CD4-positive, alpha-beta T cell treated with Interleukin-17A for 1 hour (primary cell): ENCODE measurements at places on chromosomes 5 and 9.

- no peak for DNase-seq
These were observed 54.9 kb downstream of the RAPGEF6 start for GRCh38 chr5:131579917-131580671.

- DNase-seq = no peak
These were observed 138.8 kb downstream of the ADAMTS16 start for GRCh38 chr5:5278815-5279381.

DNA sequence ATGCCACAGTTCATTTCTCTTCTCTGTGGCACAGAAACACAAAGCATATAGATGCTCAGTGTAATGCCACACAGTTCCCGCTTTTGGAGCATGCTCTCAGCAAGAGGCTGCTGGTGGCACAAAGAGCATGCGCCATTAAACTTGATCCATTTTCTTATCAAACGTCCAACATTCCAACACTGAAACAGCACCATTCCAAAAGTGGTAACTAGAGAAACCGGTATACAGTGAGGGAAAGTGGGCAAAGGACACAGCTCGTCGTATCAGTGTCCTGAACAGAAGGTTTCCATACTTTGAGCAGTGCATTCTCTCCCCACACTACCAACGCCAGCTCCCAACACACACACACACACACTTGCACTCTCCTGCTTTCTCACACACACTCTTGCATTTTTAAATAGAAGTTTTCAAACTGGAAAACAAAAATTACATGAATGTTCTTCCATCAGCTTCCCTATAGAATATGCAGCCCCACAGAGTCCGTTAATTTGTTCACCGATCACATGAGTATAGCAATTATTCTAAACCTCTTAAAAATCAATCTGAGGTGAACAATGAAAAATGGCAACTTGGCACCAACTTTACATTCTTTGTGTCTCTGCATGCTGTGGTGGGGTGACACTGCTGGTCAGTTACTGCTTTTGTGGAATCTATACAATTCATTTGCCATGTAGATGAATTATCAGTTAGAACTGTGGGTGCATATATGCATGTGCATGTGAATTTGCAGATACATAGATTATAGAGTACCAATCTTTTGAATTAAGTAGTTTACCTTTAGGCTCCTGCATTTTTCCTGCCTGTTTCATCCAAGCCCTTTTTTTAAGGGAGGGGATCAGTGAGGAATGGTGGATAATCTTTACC is 5.7 kb downstream of the NFIB start:
- no peak for DNase-seq

GRCh38 chr5:17218353-17219005 is 1.0 kb downstream of the BASP1 start:
- no peak for DNase-seq

- no peak for DNase-seq
These were observed 589 bp downstream of the RIC1 start for GRCh38 chr9:5629312-5630080.

DNA sequence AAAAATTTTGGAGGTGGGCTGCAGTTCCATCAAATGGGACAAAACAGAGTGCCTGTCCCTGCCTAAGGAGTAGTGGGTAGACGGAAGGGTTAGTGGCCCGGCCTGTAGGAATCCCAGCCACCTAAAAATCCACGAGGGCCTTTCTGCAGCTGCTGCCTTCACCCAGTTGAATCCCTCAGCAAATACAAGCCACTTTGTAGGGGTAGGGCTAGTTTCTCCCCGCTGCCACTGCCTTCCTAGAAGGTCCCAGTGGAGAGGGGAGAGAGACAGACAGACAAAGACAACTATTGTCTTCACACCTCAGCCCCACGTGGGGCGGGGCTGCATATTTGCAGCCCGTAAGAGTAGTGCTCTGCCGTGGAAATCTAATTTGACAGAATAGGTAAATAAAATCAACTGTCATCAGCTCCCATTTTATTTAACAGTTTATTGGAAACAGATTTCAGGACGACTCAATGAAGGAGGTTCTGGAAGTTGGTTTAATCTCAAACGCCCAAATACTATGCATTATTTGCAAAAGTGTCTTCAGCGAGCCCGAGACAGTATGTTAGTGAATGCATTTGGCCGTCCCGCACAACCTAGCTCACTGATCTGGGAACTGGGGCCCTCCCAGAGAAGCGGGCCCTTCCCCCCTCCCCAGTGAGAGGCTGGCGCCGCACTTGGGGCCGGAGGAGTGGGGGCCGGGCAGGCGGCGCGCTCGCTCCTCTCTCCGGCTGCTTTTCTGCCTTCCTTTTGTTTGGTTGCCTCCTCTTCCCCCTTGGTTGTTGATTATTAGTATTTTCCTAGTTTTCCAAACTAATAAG is 67.6 kb upstream of the TBCA start:
- no peak for DNase-seq

DNA sequence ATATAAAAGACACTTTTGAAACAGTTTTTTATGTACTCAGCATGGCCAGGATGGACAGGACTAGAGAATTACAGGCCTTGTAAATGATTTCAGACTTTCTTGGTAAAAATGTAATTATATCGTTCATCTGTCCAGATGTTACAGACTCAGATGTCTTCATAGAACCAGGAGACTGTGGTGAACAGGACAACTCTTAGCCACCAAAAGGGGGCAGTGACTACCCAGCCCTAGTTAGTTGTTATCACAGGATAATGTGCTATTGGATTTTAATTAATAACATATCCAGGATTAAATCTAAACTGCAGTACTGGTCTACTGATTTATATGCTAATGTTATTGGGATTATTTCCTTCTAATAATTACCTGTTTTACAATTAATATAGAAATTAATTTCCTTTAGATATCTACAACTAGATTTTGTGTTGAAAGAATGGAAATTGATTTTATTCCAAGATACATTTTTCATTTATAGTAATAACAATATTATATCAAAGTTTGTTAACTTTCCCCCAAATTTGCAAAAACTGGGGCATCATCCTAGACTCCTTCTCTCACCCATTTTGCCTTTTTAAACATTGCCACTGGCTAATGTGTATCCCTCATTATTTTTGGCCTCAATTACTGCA is 99.4 kb downstream of the MTREX start:
- DNase-seq = peak; percentile 22

- peak; percentile 34 for DNase-seq
These were observed 1.2 kb downstream of the RNF14 start for GRCh38 chr5:141969783-141970771.

DNA sequence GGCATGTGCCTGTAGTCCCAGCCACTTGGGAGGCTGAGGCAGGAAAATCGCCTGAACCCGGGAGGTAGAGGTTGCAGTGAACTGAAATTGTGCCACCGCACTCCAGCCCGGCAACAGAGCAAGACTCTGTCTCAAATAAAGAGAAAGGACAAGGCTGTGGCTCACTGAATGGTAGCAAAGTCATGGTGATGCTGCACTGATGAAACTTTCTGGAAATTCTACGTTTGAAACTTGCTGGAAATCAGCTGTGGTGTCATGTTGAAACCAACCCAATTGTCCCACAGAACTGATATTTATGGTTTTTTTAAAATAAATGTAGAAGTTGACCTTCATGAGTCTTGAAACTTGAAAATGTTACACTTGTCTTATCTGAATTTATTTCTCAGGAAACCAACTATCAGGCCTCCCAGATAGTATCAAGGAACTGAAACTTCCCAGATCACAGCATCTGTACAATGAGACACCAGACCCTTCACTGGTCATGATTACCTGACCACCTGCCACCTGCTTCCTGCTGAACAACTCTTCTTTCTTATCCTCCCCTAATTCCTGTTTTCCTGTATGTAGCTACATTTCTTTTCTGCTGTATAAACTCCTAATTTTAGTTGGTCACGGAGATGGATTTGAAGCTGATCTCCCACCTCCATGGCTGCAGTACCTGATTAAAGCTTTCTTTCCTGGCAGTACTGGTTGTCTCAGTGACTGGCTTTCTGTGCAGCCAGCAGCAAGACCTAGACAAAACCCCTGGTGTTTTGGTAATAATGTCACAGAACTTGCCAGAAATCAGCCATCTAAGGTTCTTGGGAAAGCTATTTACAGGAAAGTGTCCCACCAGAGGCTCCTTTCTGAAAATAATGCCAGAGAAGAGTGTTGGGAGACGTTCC is 5.6 kb upstream of the TBC1D13 start:
- no peak for DNase-seq

- DNase-seq = no peak
These were observed 2031.7 kb downstream of the EFNA5 start for GRCh38 chr5:105639068-105639467.

DNA sequence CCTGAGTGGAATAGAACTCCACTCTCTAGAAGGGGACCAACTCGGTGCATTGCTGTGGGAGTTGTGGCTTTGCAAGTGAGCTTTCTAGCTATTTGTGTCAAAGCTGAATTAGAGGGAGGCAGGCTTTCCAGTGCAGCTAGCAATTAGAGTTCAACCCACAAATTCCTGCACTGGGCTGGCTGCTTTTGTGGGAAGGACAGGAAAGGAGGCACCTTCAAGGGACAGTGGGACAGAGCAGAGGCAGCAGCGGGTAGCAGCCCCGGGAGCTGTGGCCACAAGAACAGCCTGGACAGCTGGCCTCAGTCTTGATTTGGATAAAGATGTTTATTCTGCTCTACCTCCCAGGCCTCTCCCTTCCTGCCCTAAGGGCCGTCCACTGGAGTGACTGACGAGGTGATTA is 83.7 kb upstream of the SLIT3 start:
- no peak for DNase-seq

DNA sequence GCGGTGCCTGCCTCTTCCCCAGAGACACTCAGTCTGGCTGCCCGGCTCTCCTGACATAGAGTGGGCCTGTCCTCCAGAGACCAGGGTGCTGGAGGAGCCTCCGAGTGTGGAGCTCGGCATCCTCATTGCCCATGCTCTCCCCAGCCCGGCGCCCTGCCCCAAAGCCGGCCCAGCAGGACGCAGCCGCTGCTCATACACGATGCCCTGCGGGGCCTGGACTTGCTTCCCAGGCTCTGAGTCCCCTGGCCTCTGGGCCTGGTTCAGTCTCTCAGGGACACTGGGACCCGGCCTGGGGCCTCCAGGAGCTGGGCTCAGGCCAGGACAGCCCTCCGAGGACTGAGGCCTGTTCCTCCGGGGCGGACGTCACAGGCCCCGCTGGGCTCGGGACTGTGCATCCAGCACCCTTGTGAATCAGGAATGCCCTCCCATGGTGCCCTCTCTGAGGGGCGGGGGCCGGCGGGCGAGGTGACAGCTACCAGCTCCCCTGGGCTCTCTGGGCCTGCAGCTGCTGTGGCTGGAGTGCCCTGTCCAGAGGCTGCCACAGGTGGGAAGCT is 23.2 kb downstream of the TPPP start:
- no peak for DNase-seq

DNA sequence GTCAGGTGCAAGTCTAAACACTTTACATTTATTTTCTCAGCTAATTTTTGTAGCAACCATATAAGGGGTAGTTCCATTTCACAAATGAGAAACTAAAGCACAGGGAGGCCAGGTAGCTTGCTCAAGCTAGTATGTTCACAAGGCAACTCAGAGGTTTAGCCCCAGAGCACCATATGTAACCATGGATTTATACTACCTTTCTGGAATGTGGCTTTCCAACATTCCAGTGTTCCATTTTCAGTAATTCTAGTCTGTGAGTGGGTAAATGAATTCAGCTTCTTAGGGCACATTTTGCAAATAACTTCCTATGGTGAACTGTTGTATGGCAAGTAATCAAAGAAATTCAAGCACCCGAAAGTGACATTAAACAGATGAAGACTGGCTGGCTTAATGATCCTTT is 25.0 kb upstream of the CAST start:
- no peak for DNase-seq

- DNase-seq = peak; percentile 89
These were observed at the start of gene NIPSNAP3A for GRCh38 chr9:104747565-104748358. NIPSNAP3A (plus strand) TSS chr9:104747683; CDS start chr9:104747793, 110 bp downstream.

- DNase-seq = no peak
These were observed 337.9 kb upstream of the RFX3 start for GRCh38 chr9:3863686-3864085.

DNA sequence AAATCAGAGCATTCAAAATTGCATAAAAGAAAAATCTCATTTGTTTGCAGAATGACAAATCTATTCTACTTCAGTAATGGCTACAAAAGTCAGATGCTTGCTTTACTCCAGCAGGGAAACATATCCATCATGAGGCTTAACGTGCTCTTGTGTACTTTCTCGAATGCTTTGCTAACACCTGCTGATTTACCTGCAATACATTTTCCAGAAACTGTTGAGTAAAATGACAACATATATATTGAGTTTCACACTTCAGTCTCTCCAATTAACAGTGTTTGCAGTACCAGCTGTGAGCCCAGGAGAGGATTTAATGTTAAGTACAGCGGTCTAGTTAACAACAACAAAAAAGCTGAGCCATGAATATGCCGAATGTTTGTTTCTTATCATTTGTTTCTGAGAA is 391.5 kb upstream of the SMC2 start:
- no peak for DNase-seq

DNA sequence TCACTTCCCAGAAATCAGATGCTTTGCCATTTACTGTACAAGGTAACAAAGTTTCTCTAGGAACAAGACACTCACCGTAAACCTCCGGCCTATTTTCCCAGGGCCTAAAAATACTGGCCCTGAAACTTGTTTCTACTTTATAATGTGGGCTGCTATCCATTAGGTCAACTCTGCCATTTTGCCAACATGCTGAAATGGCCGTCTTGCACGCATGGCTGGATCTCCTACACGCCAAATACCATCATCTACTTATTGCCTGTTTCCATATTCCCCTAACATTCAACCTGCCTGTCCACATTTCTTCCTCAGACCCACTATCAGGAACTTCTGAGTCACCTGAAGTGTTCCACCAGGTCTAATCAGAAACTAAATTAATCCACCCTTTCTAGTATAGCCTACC is 4.7 kb downstream of the TBCA start:
- DNase-seq = no peak

- no peak for DNase-seq
These were observed 86.2 kb downstream of the CSNK1G3 start for GRCh38 chr5:123598028-123598689.

DNA sequence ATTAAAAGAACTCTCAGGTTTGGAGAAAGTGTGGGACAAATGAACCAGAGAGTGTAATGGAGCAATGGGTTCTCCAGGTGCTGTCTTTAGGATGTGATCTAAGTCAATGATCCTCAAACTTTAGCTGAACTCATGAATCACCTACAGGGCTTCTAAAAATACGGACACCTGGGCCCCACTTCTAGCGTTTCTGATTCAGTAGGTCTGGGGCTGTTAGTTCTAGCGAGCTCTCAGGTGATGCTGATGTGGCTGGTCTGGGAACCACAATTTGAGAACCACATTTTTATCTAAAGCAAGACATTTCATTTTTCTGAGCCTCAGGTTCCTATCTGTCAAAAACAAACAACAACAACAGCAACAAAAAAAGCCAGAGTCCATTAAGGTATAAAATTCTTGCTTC is 35.1 kb upstream of the PCA3 start:
- no peak for DNase-seq

GRCh38 chr9:130240410-130241197 is 25.0 kb upstream of the HMCN2 start:
- DNase-seq = peak; percentile 69

- peak; percentile 39 for DNase-seq
These were observed 14.5 kb downstream of the SH2D3C start for GRCh38 chr9:127763918-127764384.

- DNase-seq = no peak
These were observed 6.8 kb downstream of the HSPB3 start for GRCh38 chr5:54462281-54462680.
